ENCODE measurements at places on chromosomes 13 and 19. TPM values are rescaled to one million over a fixed set of nuclear protein-coding genes. Genes with fewer than 3 reads are reported as not detected.

GRCh38 chr19:13134626-13135025 is 15.5 kb downstream of the STX10 start:
- no peak for DNase-seq

DNA sequence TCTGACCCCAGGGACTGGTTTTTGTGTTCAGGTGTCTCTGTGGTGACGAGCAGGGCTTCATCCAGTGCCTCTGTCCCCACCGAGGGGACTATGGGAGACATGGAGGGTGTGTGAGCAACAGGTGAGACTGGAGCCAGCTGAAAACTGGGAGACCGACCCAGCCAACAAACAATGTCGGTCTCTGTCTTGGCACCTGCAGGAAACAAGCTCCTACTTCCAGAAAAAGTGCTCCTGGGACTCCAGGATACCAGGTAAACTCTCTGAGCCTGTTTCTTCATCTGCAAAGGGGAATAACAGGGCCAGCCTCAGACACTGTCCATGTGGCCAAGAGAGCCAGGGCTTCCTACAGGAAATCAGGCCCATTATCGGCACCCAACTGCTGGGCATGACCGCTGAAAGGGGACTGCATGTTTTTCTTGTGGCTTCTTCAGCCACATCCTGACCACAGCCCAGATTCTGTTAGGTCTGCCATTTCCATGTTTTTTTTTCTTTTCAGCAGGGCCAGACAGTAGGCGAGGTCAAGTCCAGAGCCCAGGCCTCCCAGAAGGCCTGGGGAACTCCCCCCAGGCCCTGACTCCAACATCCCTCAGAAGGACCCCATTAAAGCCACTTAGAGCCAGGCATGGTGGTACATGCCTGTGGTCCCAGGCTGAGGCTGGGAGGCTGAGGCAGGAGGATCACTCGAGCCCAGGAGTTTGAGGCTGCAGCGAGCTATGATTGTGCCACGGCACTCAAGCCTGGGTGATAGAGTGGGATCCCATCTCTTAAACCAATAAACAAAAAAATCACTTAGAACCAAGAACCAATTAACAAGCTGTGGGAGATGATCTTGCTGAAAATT is 836 bp upstream of the BST2 start:
- DNase-seq = no peak

The ICAM3 gene
- total RNA-seq = 191 TPM

The PDX1 gene
- total RNA-seq = not detected

- DNase-seq = no peak
These were observed 12.0 kb upstream of the TNFSF11 start for GRCh38 chr13:42561752-42562467.

GRCh38 chr19:8337728-8338127 is 5.3 kb downstream of the KANK3 start:
- no peak for DNase-seq

- DNase-seq = peak; percentile 14
These were observed 24.2 kb downstream of the SMIM24 start for GRCh38 chr19:3455960-3456601.

- no peak for DNase-seq
These were observed 2.1 kb upstream of the UBL3 start for GRCh38 chr13:29852472-29853054.

The ITGBL1 gene
- not detected for total RNA-seq

All from CD4-positive, alpha-beta memory T cell (primary cell).